ENCODE measurements at places on chromosomes 13 and 19.

- no peak for DNase-seq
These were observed 10.9 kb downstream of the TMEM255B start for GRCh38 chr13:113769881-113770280.

DNA sequence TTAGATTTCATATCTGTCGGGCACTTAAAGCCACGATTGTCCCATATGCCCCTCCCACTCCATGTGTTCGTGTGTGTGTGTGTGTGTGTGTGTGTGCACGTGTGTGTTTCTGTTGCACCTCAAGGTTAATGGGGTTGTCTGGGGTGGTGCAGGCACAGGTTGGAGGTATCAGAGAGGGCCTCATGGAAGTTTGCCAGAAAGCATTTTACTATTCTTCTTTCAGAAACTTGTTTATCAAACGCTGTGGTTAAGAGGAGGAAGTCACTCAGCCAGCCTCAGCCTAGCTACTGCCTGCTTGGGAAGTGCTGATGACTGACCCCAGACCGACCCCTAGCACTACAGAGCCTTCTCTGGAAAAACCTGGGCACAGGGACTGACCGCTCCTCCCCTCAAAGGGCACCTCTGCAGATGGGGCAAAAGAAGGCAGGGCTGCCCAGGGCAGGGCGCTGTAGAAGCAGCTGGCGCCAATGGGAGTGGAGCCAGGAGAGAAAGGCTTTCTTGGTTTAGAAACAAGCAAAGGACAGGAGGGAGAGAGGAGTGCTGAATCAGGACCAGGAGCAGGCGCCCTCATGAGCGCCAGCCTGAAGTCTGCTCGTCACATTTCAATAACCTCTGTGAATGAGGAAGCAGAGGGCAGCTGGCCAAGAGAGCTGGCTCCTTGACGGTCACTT, 3.9 kb downstream of the SIAH3 start:
- DNase-seq, result no peak

GRCh38 chr13:96993634-96994016, 651 bp downstream of the OXGR1 start:
- DNase-seq, result no peak

- DNase-seq, result no peak
These were observed 20.9 kb downstream of the C19orf44 start for GRCh38 chr19:16516923-16517610.

- no peak for DNase-seq
These were observed 711 bp upstream of the MIPEP start for GRCh38 chr13:23889615-23890607.

GRCh38 chr13:60427285-60427684, 30.3 kb downstream of the TDRD3 start:
- no peak for DNase-seq

Measured in ureter (tissue), 1 donor.